Right ventricle myocardium inferior (tissue), 1 donor: ENCODE measurements at places on chromosomes 2 and 18. TPM values are rescaled to one million over a fixed set of nuclear protein-coding genes. Genes with fewer than 3 reads are reported as not detected.

BMP10 gene
- 0.35 TPM for total RNA-seq

DNA sequence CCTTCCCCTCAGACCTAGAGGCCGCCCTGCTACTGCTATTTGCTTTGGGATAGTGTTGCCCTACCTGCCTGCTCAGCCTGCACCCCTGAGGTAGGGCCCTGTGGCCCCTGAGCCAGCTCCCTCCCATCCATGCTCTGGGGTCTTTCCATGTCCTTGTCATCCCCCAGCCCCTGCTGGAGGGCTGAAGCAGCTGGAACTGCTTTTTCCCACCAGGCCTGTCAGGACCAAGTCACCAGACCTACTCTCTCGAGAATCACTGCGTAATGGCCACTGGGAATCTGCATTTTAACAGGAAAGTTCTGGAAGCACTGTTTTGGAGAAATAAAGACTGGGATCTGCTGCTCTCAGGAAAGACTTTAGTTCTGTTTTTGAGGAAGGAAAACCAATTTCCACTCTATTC, 20.2 kb upstream of the SLC35F6 start:
- no peak for DNase-seq

DNA sequence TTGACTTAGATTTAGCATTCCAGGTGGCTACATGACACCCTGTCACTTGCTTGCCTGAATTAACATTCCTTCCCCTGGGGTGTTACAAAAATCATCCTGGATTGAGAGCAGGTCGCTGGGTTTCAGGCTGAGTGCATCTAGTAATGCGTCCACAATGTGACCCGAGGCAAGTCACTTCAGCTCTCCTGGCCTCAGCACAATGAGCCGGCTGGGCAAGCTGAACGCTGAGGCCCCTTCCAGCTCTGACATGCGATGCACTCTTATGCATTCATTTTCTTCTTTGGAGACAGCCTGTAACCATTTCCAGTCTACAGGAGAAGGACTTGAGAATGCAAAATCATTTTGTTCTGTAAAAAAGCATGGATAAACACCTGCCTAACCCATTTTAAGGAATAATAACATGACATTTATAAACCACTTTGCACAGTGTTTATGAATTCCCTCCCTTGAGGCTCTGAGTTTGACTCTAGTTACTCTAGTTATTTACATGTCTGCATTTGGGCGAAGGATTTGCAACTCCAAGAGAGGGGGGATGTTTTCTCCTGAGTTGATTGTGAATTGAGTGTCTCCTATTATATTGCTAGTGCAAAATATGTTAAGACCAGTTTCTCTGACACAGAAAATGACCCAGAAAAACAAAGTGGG, 63.0 kb upstream of the CPO start:
- DNase-seq = peak; percentile 46

EPC2 gene
- total RNA-seq = 18.6 TPM

DNA sequence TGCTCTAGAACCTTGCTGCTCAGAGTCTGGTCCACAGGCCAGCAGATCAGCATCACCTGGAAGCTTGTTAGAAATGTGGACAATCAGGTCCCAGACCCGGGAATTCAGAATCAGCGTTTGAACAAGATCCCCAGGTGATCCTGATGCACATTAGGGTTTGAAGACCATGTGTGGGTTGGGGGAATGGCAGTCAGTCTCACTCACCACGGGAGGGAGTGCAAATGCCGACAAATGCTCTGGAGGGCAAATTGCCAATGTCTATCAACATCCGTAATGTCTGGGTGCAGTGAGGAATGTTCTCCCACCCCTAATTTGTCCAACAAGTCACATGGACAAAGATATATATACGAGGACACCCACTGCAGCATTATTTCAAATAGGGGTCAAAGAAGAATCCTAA, 34.5 kb downstream of the INPP5D start:
- no peak for DNase-seq

GRCh38 chr2:11559066-11559785, 25.4 kb downstream of the GREB1 start:
- no peak for DNase-seq

PLGLB2 gene
- 2.0 TPM for total RNA-seq

GRCh38 chr2:104431701-104432121, 422.2 kb upstream of the POU3F3 start:
- DNase-seq = no peak

- DNase-seq = no peak
These were observed 32.0 kb upstream of the STPG4 start for GRCh38 chr2:47187069-47187468.

GRCh38 chr2:102783506-102784183, 21.8 kb downstream of the TMEM182 start:
- DNase-seq = no peak

DNA sequence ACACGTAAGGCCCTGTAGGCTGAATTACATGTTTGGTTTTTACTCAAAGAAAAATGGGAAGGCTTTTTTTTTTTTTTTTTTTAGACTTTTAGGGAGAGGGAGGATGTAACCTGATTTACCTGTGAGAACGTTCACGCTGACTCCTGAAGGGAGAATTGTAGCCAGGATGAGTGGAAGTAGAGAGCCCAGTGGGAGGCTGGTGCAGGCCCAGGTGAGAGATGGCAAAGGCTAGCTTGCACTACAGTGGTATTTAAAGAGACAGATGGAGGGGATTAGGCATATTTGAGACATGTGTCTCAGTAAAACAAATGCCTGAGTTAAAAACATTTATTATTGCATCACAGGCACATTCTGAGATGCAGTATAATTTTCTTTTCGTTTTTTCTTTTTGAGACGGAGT, 107.9 kb downstream of the CCDC85A start:
- no peak for DNase-seq

GKN1 gene
- not detected for total RNA-seq

GCKR gene
- total RNA-seq = not detected

RNF25 gene
- total RNA-seq = 15.3 TPM

CHST9 gene
- total RNA-seq = 8.3 TPM

RNU2-63P gene
- total RNA-seq = not detected

- no peak for DNase-seq
These were observed 84.4 kb upstream of the HS6ST1 start for GRCh38 chr2:128402911-128403670.

- DNase-seq = no peak
These were observed 279.6 kb downstream of the PARD3B start for GRCh38 chr2:204824751-204825453.

- no peak for DNase-seq
These were observed 51.4 kb downstream of the MARCO start for GRCh38 chr2:118993392-118993752.

GRCh38 chr18:76977684-76978232, 154.8 kb downstream of the MBP start:
- no peak for DNase-seq

POMC gene
- total RNA-seq = 9.1 TPM

DNA sequence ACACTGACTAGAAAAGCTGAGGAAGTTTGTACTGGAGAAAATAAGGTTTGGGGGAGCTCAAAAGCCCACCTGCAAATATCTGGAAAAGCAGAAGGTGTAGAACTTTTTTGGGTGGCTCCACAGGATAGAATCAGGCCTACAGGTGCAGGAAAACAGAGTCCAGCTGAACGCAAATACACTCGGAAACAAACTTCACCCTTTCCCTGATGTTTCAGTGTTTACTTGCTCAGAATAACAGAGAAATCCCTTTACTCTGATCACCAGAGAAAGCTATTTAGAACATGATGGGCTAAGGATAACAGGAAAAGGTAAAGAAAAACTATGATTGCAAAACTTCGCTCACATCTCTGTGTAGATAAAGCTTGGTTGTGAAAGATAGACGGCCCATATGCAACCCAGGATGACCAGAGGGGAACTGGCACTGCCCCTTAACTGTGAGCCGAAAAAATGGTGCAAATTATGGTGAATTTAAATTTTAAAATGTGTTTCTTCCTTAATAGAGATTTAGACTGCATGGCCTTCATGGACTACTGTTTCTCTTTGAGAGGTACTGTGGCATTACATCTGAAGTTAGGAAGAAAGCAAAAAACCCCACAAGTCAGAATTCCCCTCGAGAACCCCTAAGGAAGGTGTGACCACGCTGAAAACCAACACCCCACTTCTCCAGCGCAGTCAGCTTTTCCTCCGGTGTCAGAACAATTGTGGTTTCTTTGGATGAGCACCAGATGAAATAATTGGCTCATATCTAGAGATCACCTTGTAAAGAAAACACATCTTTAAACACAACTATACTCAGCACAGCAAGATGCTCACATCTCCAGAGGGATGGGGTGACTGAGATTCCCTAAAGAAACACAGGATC, 84.5 kb upstream of the TMEM247 start:
- no peak for DNase-seq

GRCh38 chr2:139365189-139365588, 585.0 kb upstream of the NXPH2 start:
- DNase-seq = no peak

HOXD13 gene
- total RNA-seq = not detected

SKA1 gene
- total RNA-seq = 0.38 TPM

DNA sequence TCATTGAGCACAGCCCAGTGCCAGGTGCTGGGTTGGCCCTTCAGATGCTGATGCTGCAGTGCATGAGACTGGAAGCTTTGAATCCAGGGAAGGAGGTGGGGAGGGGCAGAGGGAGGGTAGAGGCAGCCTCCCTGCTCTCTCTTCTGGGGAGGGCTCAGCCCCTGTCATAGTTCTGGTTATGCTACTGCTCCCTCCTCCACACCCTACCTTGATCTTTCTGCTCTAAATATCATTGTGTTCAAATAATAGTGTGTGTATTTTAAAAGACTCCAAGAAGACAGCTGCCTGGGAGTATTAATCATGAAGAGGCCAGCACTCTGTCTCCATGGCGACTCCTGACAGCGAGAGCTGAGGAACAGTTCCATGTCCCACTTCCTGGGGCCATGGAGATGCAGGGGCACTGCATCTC, 3.8 kb upstream of the EGR4 start:
- DNase-seq = no peak

DNA sequence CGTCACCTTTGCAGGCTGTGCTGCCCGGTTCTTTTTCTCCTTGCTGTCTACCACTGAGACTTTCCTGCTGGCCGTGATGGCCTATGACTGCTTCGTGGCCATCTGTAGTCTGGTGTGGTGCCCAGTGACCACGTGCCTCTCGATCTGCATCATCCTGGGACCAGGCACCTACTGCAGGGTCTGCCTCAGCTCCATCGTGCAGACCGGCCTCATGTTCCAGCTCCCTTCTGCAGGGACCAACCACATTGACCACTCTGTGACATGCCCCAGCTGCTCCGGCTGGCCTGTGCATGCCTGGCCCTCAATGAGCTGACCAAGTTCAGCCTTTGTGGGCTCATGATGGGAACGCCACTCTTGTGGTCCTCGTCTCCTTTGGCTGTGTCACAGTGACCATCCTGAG, 26.7 kb downstream of the COPS9 start:
- no peak for DNase-seq

CGREF1 gene
- 0.84 TPM for total RNA-seq

DNA sequence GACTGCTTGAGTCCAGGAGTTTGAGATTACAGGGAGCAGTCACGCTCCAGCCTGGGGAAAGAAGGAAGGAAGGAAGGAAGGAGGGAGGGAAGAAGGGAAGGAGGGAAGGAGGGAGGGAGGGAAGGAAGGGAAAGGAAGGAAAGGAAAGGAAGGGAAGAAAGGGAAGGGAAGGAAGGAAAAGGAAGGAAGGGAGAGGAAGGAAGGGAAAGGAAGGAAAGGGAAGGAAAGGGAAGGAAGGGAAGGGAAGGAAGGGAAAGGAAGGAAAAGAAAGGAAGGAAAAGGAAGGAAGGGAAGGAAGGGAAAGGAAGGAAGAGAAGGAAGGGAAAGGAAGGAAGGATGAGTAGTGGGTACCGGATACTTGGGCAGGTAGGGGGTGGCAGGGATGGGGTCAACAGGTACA, 32.3 kb downstream of the GPR155 start:
- no peak for DNase-seq

RTN4 gene
- 78.4 TPM for total RNA-seq
